Activated B cell treated with CpG ODN at 0.5 μM for 24 hours (primary cell): ENCODE measurements at places on chromosomes 16 and 17.

DNA sequence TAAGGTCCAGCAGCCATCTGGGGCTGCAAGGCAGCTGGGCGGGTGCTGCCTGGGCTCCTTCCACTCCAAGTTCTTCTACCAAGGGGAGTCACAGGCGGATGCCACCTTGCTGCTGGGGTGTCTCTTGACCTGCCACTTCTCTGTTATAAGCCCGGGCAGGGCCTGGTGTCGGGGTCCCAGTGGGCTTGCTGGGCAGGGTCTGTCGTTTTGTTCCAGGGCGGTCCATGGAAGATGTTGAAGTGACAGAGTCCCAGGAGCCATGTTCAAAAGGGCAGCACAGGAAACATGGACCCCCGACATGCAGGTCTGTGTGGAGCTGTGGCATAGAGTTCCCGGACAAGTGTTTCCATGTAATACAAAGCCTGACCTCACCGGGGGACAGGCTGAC, 91.1 kb downstream of the TNFRSF13B start:
- no peak for DNase-seq

DNA sequence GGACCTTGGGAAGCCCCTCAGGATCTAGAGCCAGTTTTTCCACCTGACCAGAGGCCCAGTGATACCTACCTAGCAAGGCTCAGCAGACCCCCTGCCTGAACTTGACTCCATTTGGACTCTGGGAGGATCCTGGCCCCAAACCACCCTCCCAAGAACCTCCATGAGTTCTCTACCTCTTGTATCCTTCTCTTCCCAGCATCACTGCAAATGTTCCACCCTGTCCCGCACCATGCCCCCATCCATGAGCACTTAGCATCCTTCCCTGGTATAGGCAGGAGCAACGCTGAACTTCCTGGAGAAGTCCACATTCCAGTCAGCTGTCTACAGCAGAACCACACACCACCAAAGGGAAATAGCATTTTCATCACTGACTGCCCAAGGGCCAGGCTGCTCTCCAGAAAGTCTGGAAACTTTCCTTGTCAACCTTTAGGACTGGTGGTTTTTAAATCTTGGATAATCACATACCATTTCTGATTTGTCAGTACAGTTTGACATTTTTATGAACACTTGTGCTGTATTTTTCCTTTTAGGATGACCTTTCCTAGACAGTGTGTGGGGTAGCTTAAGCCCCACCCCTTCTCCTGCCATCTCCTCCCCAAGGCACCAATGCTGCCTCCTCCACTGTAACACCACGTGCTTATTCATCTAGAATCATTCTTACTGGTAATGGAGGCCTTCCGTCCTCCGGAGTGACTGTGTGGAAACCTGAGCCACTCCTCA, 13.9 kb downstream of the EIF4A3 start:
- DNase-seq: no peak

DNA sequence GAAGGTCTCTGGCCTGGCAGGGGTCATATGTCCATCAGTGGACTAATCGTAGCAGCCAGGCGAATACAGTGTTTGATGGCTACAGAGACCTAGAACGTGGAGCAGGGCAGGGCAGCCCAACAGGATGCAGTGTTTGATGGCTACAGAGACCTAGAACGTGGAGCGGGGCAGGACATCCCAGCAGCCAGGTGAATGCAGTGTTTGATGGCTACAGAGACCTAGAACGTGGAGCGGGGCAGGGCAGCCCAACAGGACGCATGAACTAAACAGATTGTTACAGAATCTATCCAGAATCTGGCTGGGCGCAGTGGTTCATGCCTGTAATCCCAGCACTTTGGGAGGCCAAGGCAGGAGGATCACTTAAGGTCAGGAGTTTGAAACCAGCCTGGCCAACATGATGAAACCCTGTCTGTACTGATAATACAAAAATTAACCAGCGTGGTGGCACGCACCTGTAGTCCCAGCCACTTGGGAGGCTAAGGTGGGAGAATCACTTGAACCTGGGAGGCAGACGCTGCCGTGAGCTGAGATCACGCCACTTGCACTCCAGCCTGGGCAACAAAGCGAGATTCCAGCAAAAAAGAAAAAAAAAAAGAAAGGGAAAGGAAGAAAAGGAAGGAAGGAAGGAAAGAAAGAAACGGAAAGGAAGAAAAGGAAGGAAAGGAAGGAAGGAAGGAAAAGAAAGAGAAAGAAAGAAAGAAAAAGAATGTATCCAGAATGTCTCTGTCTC, 65.2 kb upstream of the RPH3AL start:
- no peak for DNase-seq

DNA sequence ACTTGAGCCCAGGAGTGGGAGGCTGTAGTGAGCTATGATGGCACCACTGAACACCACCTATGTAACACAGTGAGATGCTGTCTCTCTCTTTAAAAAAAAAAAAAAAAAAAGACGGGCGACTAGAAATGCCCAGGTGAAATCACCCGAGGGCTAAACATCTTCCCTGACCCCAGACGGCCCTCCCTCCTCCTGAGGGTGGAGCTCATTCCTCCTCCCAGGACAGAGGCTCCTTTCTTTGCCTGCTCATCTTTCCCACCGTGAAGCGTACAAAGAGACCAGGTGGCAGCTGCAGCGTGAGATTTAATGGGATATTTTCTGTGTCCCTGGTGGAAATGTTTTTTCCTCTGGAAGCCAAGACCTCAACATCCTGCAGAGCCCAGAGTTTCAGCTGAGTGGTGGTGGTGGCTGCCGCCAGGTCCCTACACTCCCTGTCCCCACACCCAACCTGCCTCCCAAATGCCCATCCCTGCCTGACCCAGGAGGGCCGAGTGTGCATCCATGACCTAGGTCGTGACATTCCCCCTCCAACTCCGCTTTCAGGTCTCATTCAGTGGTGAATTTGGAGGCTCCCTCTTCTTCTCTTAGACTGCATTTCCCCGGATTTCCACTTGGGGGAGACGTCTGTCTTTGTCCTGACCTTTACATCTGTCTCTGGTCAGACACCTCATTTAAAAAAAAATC, 14.4 kb upstream of the GPRC5B start:
- no peak for DNase-seq

GRCh38 chr17:69457603-69458002, 43.1 kb downstream of the MAP2K6 start:
- no peak for DNase-seq

DNA sequence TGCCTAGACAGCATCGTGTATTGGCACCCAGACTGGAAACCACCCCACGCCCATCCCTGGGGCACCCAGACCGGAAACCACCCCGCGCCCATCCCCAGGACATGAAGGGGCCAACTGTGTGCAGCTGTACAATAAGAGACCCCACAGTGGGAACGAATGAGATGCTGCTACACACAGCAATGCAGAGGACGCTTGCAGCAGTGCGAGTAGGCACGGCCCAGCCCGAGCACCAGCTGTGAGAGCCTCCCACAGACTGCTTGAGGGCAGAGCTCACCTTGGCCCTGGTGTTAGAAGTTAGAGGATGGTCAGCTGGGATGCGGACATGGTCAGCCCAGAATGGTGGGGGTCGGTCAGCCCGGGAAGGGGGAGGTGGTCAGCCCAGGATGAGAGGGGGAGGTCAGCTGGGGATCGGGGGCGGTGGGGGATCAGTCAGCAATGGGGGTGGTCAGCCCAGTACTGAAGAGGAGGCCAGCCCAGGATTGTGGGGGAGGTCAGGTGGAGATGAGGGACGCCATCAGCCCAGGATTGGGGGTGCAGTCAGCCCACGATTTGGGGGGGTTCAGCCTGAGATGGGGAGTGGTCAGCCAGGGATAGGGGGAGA, 340.0 kb downstream of the C16orf95 start:
- DNase-seq: no peak

GRCh38 chr16:11016993-11017392, 72.6 kb downstream of the CLEC16A start:
- no peak for DNase-seq

DNA sequence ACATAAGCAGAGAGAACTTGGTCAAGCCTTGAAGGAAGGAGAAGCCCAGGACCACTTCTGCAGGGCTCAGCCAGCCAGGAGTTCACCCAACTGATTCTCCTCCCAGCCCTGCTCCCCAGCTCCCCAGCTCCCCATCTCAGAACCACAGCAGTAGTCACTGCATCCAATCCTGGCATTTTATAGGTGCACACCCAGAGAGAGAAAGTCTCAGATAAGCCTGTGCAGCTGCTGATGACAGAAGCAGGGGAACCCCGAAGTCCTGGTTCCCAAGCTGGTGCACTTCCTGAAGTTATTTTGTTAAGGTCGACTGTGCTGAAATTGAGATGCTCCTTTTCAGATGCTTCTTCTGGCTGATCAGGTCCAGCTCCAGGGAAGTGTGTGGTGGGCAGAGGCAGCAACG, 6.6 kb downstream of the RNF112 start:
- no peak for DNase-seq

- DNase-seq: no peak
Measured at GRCh38 chr16:47851146-47851545, 304.6 kb downstream of the ABCC12 start.

GRCh38 chr17:50034498-50035364, 21.2 kb upstream of the ITGA3 start:
- no peak for DNase-seq

- DNase-seq: no peak
Measured at GRCh38 chr16:89748921-89749320, 27.6 kb downstream of the ZNF276 start.

DNA sequence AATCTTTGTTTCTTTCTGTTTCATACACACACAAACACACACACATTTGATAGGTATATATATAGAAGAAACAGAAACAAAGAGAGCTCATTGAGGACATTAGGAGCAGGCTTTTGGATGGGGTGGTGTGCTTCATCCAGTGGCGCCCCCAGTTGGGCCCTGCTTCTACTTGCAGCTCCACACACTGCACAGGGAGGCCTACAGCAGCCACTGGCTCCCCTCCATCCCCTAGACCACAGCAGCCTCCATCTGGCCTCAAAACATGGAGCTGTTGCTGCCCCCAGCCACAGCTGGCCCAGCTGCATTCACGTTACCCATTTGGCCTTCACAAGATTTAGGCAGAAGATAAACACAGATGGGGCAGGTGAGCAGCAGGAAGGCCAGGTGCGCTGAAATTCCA, 33.1 kb upstream of the NF1 start:
- DNase-seq: no peak

DNA sequence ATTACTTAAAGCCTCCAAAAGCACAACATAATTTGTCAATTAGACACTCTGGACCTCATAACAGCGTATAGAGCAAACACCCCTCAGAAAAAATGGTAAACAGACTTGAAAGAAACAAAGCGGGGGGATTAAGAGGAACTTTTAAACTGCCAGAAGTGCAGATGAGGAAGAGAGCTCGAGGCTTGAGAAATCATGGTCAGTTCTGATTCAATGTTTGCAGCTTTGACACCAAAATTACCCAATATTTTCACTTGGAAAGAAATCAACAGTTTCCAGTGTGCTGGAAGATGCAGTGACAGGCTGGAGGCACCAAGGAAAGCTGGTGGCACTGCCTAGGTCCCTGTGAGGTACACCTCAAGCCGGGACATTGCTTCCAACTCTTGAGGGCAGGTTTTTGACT, 180.9 kb upstream of the TOX3 start:
- no peak for DNase-seq

DNA sequence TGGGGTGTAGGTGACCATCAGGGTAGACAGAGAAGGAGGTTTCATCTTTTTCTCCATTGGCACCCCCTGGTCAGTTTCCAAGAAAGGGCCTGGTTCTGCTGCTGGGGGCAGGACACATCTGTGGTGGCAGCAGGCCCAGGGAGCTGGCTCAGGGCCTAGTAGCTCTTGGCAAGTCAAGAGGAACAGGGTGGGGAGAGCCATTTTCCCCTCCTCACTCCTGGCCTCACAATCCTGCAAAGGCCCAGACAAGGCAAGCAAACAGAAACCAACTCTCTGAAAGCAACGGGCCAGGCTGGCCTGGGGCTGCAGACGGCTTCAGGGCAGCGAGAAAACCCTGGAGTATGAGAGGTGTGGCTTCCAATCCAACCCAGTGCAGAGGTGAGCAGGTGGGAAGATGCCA, 192.9 kb upstream of the DYNLRB2 start:
- DNase-seq: no peak

- DNase-seq: no peak
Measured at GRCh38 chr17:34143430-34143829, 111.7 kb upstream of the CCL2 start.

- no peak for DNase-seq
Measured at GRCh38 chr16:31138621-31139578, 3.4 kb upstream of the PRSS8 start.

GRCh38 chr17:60599220-60599619, 773 bp upstream of the PPM1D start:
- DNase-seq: no peak

GRCh38 chr16:52068447-52069074, 478.4 kb downstream of the TOX3 start:
- no peak for DNase-seq

GRCh38 chr17:17300624-17301568, 2.3 kb upstream of the NT5M start:
- DNase-seq: peak; percentile 36

GRCh38 chr17:79047923-79048825, 24.2 kb downstream of the C1QTNF1 start:
- DNase-seq: no peak

- no peak for DNase-seq
Measured at GRCh38 chr17:80996422-80997305, 5.0 kb downstream of the CHMP6 start.

DNA sequence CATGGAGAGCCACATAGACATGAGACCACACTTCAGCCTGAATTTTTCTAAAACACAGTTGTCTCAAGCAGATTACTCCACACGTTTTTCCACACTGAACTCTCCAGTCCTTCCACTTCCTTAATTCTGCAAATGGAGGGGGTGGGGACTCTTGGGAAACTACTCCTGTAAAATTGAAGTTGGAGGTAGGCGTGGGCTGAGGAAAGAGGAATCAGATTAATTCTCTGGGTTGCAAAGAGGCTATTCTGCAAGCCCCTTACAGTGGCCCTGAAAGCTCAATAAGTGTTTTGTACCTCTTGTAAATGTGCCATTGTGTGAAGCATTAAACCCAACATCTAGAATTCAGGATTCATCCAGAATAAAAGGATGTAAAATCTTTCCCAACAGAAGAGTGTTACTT, 9.6 kb downstream of the MARVELD3 start:
- DNase-seq: no peak

DNA sequence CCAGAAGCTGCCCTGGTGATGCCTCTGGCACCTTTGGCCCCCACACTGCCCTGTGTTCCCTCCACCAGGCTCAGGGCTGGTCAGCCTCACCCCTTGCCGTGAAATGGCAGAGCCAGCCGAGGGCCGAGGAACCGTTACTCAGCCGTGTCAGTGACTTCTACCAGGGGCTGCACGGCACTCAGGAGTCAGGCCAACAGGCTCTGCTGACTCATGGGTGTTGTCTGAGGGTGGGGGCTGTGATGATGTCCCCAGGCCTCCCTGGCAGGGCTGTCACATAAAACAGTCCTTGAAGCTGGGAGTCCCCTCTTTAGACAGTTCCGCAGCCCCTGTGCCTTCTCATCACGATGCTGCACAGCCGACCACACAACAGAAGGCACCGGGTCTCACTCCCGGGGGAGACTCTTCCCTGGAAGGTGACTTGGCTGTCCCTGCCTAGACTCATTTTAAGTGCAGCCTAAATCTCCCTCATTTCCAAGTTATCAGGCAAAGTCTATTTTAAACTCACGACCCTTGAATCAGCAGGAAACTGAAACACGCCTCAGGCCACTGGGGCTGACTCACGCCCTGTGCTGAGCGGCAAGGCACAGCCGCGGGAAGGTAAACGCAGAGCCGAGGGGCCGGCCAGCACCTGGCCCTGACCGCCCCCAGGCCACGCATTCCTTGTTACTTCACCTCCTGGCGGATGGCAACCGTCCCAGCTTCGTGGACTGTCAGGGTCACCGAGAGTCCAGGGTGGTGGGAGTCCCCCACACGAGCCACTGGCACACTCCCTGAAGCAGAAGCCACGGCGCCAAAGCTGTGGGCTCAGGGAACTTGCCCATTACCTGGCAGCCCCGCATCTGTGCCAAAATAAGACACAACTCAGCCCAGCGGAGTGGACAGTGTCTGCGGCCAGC, 102.6 kb downstream of the ZNF778 start:
- DNase-seq: no peak

GRCh38 chr16:24681793-24682192, 47.7 kb upstream of the TNRC6A start:
- no peak for DNase-seq
